CD4-positive, alpha-beta T cell treated with Interferon gamma for 1 hour (primary cell): ENCODE measurements at places on chromosomes 1 and 21.
A peak's percentile ranks its signal among the peaks of the same experiment; 100 is the strongest.

DNA sequence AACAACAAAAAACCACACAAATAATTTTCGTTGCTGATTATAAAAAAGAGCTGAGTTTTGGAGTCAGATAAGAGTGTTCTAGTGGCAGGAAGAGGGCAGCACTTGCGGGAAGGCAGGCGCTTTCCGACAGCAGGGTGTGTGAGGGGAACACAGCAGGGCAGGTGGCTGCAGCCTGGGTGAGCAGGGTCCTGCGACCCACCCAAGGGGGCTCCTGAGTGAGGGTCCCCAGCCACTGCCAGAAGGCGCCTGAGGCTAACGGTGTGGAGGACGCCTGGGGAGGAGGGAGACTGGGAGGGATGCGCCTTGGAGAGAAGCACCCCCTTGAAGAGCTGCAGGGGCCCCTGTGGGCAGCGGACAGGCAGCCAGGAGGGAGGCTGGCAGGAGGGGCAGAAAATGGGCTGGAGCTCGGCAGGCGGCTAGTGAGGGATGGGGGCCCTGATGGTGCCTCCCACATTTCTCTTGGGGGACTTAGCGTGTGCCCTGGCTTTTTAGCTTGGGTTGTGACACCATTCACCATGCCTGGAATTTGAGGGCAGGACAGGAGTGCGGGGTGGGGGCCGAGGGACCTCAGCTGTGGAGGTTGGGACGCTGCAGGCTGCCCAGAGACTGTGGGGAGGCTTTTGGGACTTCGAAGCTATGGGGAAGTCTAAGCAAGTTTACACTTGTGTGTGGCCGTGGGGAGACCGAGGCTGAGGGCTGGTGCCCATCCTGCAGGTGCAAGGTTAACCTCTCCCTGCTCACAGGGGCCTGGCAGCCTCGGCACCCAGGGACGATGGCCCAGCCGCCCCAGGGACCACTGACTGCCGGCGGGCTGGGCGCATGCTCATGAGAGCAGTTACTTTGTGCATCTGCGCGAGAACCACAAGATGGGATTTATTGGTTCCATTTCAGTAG is 111.4 kb downstream of the SIK1 start:
- DNase-seq = peak; percentile 58

- DNase-seq = no peak
Measured at GRCh38 chr1:194930132-194930531, 1678.1 kb downstream of the KCNT2 start.

DNA sequence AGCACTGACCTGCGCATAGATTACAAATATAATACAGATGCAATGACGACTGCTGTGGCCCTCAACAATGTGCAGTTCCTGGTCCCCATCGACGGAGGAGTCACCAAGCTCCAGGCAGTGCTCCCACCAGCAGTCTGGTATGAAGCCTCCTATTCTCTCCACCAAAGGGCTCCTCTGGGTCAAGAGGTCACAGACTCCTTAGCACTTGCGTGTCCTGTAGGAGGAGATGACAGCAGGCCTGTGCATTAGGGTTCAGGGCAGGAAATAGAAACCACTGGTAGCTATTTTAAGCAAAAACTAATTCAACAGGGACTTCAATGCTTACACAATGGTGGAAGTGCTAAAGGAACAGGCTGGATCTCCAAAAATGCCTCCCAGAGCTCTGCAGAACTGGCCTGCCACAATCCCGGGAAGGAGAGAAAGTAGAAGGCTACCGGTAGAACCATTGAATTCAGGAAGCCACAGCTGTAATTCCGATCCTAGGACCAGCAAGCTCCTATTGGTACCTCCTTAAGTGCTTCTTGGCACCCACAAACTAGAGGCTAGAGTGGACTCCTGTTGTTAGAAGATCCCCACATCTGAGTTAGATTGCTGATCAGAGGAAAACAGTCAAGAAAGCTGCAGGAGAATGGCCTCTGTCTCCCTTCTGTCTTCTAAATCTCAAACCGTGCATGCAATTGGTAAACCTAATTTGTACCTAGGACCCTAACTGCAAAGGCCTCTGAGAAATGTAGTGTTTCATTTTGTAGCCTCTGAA is 12.7 kb upstream of the DYNLT5 start:
- no peak for DNase-seq

DNA sequence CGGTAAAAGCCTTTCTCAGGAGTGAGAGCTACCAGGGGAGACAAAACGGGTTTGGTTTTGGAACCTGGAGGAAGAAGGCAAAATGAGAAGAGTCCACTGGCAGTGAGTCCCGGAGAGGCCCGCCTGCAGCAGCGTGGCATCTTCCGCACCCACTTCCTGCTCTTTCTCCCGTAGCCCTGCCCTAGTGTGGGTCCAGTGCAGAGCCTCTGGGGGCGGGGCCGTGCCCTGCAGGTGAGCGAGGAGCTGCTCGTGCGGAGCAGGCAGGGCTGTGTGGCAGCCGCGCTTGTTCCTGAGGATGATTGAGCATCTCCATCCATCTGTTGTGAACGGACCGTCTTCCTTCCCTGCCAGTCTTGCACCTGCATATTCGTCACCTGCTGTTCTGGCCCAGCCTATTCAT is 66.5 kb downstream of the PEX14 start:
- no peak for DNase-seq

DNA sequence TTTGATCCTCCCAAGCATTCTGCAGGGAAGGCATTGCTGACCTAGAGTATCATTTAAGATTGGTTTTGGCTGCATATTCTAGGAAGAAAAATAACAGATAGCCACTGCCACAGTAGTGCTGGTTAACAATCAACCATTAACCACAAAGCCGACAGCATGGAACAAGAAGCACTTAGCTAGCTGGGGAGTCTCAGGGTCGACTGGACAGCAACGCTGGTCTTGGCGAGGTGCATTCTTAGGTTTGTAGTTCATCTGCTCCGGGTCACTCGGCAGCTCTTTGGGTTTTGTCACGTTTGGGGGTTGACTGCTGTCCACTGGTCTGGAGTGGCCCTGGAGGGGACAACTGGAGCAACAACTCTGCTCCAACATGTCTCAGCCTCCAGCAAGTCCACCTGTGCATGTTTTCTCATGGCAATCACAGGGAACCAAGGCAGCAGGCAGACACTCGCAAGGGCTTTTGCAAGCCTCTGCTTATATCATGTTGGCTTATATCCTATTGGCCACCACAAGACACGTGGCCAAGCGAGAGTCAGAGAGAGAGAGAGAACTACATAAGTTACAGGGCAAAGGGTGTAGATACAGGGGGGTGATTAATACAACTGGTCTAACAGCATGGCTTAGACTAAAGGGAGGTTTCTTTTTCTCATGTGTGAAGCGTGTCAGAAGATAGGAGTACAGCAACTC is 99.5 kb downstream of the LACTBL1 start:
- DNase-seq = no peak

- no peak for DNase-seq
Measured at GRCh38 chr1:6288665-6289064, 27.8 kb upstream of the GPR153 start.

DNA sequence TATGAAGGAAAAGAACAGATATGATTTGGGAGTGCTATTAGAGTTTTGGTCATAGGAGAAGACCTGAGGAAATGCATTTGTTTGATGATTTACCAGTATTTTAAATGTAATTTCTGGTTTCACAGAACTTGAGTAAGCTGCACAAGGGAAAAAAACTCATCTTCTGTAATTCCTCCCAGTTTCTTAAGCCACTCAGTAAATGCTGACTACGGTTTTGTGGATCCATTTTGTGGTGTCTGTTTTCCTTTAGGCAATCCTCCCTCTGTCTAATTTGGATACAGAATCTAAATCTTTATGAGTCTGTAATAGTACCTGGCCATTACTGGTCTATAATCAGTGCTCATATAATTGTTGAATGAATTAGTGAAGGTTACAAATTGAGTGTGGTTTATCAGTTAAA is 72.0 kb downstream of the OLFML2B start:
- no peak for DNase-seq

GRCh38 chr1:205262731-205263171 is 35.0 kb downstream of the TMCC2 start:
- no peak for DNase-seq

- no peak for DNase-seq
Measured at GRCh38 chr1:1135339-1136136, 19.6 kb upstream of the C1orf159 start.

DNA sequence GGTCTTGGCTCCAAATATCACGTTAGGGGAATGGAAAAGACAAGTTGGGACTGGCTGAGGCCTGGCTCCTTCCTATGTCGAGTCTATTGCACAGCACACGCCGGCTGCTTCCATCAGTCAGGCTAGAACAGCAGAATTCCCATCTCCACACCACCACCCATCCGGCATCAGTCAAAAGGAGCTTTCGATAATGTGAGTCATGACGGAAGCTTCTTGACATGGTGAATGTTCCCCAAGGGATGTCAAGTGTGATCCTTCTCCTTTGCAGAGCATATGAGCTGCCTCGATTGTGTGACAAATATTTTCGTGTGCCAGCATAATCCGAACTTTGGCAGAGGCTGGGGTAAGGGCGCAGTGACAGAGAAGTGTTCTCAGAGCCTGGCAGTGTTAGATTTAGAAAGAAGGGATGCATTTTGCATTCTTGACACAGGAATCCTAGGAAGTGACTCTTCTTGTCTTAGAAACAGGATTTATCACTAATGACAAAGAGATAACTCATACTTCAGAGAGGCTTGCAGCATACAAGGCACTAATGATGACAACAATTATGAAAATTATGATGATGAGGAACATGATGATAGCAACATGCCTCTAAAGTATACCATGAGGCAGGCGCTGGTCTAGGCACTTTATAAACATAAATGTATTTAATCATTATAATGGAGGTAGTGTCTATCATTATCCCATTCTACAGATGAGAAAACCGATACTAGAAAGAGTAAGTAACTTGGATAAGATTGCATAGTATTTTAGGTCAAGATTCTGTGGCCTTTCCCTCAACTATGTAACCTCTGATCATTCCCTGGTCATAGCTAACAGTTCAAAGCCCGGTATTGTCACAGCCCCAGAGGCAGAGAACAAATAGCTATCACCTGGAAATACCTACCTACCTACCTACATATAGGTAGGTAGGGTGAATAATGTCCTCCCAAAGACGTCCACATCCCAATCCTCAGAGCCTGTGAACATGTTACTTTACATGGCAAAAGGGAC is 135.0 kb downstream of the KCNJ6 start:
- DNase-seq = no peak

DNA sequence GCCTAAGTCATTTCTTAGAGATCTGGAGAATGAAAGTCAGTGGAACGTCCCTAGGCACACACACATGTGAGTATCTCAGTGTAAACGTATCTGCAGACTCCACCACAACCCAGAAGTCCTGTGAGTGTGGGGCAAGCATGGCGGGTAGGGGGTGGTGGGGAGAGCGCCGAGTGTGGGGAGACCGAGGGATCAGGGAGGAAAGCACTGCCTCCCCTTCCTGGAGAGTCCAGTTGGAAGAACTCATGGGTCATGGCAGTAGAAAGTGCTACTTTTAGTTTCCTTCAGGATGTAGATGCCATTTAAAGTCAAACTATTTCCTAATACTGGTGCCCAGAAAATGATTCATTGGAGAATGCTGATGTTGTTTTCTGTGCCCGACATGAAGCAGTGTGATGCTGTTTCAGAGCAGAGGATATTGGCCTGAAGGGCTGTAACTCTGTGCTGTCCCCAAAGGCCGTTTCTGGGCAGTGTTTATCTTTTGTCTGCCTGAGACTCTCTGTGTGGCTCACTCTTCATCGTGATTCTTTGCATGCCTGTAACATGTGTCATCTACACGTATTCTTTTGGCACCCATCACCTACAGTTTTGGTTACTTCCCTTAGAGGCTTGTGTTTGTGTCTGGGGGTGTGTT is 45.7 kb upstream of the TSPAN2 start:
- no peak for DNase-seq

DNA sequence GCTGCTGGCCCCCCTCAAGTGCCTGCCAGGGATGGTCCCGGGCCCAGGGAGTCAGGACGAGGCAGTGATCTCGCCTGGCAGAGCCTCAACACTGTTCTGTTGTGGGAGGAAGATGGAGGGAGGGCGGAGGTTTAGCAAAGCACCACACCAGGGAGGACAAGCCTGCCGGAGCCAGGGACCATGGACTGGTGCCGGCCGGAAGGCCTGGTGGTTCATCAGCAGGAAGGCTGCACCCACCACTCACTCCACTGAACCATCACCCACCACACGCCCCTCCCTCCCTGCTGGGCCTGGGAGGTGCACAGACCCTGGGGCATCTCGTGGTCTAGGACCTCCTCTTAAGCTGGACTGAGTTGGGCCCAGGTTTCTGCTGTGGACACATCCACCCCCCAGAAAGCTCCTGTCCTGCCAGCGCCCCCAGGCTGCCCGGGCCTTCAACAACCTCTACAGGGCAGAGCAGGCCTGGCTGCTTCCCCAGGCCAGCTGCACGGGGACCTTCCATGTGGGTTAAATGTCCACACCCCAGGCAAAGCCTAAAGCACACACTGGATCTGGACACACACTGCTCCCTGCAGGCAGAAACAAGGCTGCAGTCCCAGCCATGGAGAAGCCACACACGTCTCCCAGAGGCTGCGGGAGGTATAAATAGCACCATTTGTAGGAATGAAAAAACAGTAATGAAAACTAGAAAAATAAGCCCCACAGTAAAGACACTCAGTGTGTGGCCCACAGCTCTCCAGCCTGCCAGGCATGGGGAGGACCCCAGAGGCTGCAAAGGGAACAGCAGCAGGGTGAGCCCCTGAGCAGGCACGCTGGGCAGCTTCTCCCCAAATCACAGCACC is 10.4 kb upstream of the TMEM240 start:
- DNase-seq = no peak

GRCh38 chr1:235911876-235912275 is 45.2 kb upstream of the LYST start:
- no peak for DNase-seq

GRCh38 chr1:211935448-211935970 is 99.8 kb downstream of the INTS7 start:
- no peak for DNase-seq

GRCh38 chr1:46657775-46658174 is 10.4 kb downstream of the ATPAF1 start:
- no peak for DNase-seq

- DNase-seq = no peak
Measured at GRCh38 chr1:56446531-56447098, 132.7 kb downstream of the PLPP3 start.

DNA sequence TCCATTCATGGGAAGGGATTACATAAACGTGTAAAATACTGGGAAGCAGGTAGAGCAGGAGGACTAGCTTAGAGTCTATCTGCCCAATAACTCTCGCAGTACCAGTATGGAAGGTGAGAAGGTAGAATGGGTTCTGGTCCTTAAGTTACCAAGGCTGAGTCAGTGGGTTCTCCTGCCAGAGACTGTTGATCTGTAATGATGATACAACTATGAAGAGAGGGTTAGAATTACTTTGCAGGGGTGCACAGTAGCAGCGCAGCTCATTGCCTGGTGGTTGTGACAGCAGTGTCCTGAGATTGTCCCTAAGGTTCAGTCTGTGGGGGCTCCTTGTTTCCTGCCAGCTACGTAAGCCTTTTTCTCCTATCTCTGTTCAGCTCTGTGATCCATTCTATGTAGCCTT is 2.5 kb upstream of the MAST2 start:
- DNase-seq = no peak

GRCh38 chr1:230627767-230628166 is 14.5 kb upstream of the COG2 start:
- no peak for DNase-seq

DNA sequence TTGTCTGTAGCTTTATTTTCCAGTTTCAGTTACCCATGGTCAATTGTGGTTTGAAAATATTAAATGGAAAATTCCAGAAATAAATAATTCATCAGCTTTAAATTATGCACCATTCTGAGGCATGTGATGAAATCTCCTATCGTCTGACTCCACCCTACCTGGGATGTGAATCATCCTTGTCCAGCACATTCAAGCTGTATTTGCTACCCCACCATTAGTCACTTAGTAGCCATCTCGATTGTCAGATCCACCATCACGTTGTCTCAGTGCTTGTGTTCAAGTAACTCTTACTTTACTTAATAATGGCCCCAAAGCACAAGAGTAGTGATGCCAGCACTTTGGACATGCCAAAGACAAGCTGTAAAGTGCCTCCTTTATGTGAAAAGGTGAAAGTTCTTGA is 4.0 kb downstream of the STPG1 start:
- no peak for DNase-seq
